ENCODE measurements at places on chromosomes 12 and 14.

- H3K4me1 ChIP-seq: no peaks in the 10 kb centered on the region
- no peaks in the 10 kb centered on the region for H3K36me3 ChIP-seq
- DNase-seq: no peak
- H3K27me3 ChIP-seq: peaks cover 23% of the 10 kb centered on the region
- H3K27ac ChIP-seq: no peak overlapping the region
- H3K4me3 ChIP-seq: no peak overlapping the region
These were observed 232.9 kb upstream of the CRY1 start for GRCh38 chr12:107326237-107326636.

DNA sequence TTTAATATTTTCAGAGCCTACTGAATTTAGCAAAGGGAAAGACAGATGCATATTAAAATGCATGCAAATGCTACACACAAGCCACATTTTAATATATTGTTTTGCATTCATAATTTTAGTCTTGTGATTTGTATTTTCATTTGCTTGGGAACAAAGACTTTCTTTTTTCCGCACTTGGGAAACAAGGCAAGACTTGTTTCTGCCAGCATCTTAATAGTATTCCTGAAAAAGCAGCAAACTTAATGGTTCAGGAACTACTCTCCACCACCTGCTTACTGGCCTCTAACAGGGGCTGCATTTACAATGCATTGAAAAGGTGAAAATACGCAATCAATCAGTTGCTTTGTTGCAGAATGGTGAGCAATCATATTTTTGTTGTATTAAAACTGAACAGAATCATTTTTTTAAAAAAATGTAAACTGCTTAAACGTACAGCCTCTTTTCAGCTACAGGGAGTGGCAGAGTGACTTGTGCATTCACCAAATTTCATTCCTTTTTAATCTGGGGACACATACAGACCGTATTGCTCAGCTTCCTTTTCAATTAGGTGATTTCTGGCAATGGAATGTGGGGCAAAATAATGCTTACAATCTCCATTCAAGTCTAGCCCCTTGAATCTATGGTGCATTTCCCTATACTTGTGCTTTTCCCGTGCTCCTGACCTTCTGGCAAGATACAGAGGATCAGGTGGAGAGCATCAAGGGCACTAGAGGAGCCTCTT, 144.1 kb upstream of the BTG1 start:
- H3K27me3 ChIP-seq: no peaks in the 10 kb centered on the region
- no peak overlapping the region for H3K4me3 ChIP-seq
- no peaks in the 10 kb centered on the region for H3K36me3 ChIP-seq

GRCh38 chr14:91323671-91324605, 79.4 kb upstream of the GPR68 start:
- no peaks in the 10 kb centered on the region for H3K36me3 ChIP-seq
- peaks cover 11% of the 10 kb centered on the region for H3K4me1 ChIP-seq
- H3K4me3 ChIP-seq: peak overlapping the region; percentile 40
- peak; percentile 92 for DNase-seq

DNA sequence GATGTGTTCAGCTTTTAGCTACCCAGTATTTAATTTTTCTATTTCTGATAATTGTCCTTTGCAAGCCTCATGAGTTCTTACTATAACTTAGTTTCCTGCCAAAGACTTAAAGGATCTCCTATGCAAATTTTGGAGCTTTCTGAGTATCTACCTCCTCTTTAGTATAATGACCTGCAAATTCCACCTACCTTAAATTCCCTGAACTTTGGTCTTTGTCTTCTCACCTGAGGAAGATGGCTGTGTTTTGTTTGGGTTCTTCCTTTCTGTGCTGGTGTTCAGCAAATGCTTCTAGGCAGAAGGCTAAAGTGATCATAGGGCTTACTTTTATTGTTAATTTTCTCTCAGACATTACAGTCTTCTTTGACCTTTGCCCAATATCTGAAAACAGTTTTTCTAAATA, 142.8 kb downstream of the FUT8 start:
- H3K27me3 ChIP-seq: no peaks in the 10 kb centered on the region
- DNase-seq: no peak
- no peak overlapping the region for H3K4me3 ChIP-seq
- H3K36me3 ChIP-seq: no peaks in the 10 kb centered on the region
- H3K4me1 ChIP-seq: peaks cover 50% of the 10 kb centered on the region
- H3K27ac ChIP-seq: no peak overlapping the region

GRCh38 chr12:19988001-19988400, 380.3 kb upstream of the PDE3A start:
- no peak for DNase-seq
- no peak overlapping the region for H3K27ac ChIP-seq
- no peak overlapping the region for H3K4me3 ChIP-seq
- no peaks in the 10 kb centered on the region for H3K36me3 ChIP-seq
- H3K4me1 ChIP-seq: no peaks in the 10 kb centered on the region

DNA sequence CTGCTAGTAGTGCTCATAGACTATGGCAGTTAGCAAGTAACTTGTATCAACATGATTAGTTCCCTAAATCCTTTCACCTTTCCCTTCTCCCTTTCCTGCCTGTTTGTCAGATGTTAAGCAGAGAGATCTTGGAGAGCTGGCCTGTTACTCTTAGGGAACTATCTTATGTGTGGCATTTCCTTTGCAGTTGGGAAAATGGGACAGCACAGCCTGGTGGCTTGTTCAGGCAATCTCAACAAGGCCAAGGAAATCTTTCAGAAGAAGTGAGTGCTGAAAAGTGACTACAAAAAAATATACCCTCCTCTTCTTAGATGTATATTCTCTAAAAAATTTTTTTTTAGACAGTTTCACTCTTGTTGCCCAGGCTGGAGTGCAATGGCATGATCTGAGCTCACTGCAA, 7.4 kb downstream of the PARP2 start:
- H3K4me3 ChIP-seq: no peak overlapping the region
- H3K4me1 ChIP-seq: no peaks in the 10 kb centered on the region
- no peak for DNase-seq
- H3K27me3 ChIP-seq: no peaks in the 10 kb centered on the region

GRCh38 chr12:116037941-116038837, 239.3 kb downstream of the MED13L start:
- no peaks in the 10 kb centered on the region for H3K27me3 ChIP-seq
- no peak overlapping the region for H3K27ac ChIP-seq
- peaks cover 30% of the 10 kb centered on the region for H3K4me1 ChIP-seq
- H3K4me3 ChIP-seq: no peak overlapping the region
- H3K36me3 ChIP-seq: no peaks in the 10 kb centered on the region

- no peaks in the 10 kb centered on the region for H3K27me3 ChIP-seq
- DNase-seq: peak; percentile 95
- H3K4me1 ChIP-seq: peaks cover 33% of the 10 kb centered on the region
- H3K36me3 ChIP-seq: no peaks in the 10 kb centered on the region
- peak overlapping the region; percentile 91 for H3K27ac ChIP-seq
These were observed 28.4 kb downstream of the SLC7A8 start for GRCh38 chr14:23154964-23155587.

DNA sequence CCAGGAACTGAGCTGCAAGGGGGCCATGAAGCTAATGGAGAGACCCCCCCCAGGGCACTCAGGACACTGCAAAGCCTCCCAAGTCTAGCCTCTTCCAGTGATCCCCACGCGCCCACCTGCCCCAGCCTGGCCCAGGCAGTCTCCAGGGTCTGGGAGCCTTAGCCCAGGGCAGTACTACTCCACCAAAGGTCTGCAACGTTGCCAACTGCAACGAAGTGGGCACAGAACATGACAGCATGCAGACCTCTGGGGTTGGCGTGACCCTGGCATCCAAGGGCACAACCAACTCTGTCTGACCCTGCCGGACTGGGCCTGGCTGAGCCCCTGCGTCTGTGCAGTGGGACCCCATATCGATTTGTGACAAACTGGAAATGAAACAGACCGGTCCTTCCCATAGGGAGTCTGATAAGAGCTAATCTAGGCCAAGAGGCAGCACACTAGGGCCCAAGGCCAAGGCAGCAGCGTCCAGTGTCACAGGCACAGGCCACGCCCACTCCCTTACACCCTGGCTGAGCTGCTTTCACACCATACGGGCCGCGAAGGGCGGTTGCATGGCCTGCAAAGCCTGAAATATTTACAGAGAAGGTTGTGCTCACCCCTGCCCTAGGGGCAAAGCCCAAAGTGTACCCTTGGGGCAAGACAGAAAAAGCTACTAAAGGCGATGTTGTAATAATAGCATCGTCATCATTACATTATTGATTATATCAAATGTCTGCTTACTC, 76.7 kb downstream of the NCOR2 start:
- DNase-seq: peak; percentile 87
- no peak overlapping the region for H3K27ac ChIP-seq
- H3K4me1 ChIP-seq: peaks cover 61% of the 10 kb centered on the region
- no peak overlapping the region for H3K4me3 ChIP-seq
- H3K27me3 ChIP-seq: no peaks in the 10 kb centered on the region

- no peak for DNase-seq
- no peaks in the 10 kb centered on the region for H3K36me3 ChIP-seq
- H3K4me1 ChIP-seq: no peaks in the 10 kb centered on the region
- H3K27me3 ChIP-seq: no peaks in the 10 kb centered on the region
- no peak overlapping the region for H3K4me3 ChIP-seq
- H3K27ac ChIP-seq: no peak overlapping the region
These were observed 20.5 kb downstream of the TMEM116 start for GRCh38 chr12:111992464-111992863.

- no peaks in the 10 kb centered on the region for H3K36me3 ChIP-seq
- no peak overlapping the region for H3K4me3 ChIP-seq
- peak; percentile 69 for DNase-seq
- no peaks in the 10 kb centered on the region for H3K27me3 ChIP-seq
These were observed 4.8 kb upstream of the TNS2 start for GRCh38 chr12:53044896-53045695.

DNA sequence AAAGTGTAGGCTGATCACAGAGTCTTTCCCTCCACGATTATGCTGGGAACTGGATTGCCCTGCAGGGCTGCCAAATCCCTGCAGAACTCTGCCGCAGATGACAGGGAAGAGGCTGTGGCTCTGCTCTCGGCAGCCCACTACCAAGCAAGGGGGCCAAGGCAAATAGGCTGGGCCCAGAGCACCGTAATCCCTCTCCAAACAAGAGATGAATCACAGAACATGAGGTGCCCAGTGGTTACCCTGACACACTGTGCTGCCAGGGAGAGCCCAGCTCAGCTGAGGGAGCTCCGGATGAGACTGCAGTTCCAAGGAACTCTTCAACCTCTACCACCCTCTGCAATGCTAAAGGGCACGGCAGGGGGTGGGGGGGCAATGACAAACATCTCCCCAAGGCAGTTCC, 33.9 kb downstream of the STON2 start:
- H3K36me3 ChIP-seq: no peaks in the 10 kb centered on the region
- no peaks in the 10 kb centered on the region for H3K27me3 ChIP-seq
- no peak overlapping the region for H3K4me3 ChIP-seq
- H3K27ac ChIP-seq: no peak overlapping the region

DNA sequence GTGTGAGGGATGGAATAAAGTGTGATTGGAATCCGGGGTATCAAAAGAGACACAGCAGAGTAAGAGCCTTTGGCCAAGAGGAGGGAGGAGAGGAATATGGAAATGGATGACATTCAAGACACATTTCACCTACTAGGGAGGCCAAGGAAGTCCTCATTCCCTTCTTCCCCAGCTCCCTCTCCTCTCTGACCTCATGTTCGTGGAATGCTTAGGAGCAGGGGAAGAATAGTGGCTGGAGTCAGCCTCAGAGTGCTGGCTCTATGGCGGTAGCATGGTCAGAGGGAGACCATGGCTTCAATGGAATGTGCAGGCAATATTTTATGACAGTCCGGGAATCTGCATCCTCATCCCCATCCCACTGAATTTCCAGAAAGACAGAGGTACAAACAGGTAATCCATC, 196.6 kb downstream of the EGLN3 start:
- no peaks in the 10 kb centered on the region for H3K27me3 ChIP-seq
- H3K36me3 ChIP-seq: no peaks in the 10 kb centered on the region
- H3K4me1 ChIP-seq: no peaks in the 10 kb centered on the region
- no peak overlapping the region for H3K4me3 ChIP-seq

- H3K27ac ChIP-seq: no peak overlapping the region
- H3K4me3 ChIP-seq: no peak overlapping the region
- H3K4me1 ChIP-seq: no peaks in the 10 kb centered on the region
- no peaks in the 10 kb centered on the region for H3K27me3 ChIP-seq
- H3K36me3 ChIP-seq: no peaks in the 10 kb centered on the region
- no peak for DNase-seq
These were observed 295.0 kb upstream of the MGAT4C start for GRCh38 chr12:86551146-86551571.

DNA sequence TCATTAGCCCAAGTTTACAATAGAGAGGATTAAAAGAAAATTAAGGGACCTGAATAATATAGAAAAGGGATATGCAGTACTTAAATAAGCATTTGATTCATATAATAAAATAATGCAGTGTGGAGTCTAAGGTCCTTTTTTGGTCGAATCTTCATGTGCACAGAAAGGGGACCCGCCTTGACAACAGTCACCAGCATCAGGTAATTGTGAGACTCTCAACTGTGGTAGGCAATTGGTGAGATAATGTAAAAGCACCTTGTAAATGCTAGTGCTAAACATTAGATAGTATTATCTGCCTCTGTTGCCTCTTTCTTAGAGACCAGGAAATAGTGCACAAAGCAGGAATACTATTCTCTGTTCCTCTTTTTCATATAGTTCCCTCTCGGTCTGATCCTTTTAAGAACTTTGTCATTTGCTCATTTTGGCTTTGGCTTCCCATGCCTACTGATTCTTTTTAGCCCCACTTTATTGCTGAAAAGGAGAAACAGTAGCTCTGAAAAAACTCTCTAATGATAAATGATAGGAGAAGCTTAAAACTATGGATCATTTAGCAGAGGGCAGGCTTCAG, 17.5 kb downstream of the CHPT1 start:
- no peak overlapping the region for H3K27ac ChIP-seq
- no peaks in the 10 kb centered on the region for H3K27me3 ChIP-seq
- DNase-seq: no peak
- H3K4me3 ChIP-seq: no peak overlapping the region

DNA sequence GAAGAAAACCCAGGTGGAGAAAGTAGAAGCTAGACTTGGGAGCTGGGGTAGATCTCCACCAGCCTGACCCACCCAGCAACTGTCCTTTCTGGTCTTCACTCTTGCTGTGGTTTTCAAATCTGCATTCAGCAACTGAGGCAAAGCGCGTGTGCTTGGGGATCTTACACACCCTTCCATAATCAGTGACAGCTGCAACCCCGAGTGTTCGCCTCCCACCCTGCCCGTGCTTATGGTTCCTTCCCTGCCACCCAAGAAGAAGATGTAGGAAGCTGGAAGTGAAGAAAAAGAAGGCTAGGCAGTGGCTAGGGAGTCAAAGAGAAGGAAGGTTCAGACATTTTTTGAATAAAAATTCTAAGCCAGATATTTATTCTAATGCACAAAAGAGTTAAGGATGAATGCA, 162.6 kb upstream of the CCND2 start:
- H3K4me1 ChIP-seq: no peaks in the 10 kb centered on the region
- H3K4me3 ChIP-seq: no peak overlapping the region
- H3K27me3 ChIP-seq: no peaks in the 10 kb centered on the region
- DNase-seq: no peak

- H3K27ac ChIP-seq: no peak overlapping the region
- H3K4me1 ChIP-seq: no peaks in the 10 kb centered on the region
- DNase-seq: no peak
- H3K4me3 ChIP-seq: no peak overlapping the region
These were observed 58.0 kb downstream of the CDC42BPB start for GRCh38 chr14:102999227-102999895.

DNA sequence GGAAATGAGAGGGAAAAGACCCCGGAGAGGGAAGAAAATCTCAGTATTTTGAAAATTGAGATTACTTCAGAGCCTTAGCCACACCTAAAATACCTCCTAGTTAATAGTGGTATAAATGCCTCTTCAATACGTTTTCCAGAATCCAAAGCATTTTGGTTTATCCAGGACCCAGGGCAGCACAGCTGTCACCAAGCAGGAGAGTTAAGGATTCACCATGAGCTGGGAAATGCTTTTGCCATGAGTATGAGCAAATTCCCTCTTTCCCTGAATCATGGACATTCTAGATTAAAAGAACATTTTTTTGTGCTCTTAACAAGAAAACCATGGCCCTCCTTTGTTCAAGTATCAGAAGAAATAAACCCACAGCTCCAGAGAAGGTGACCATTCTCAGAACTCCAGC, 21.8 kb upstream of the RTRAF start:
- H3K4me3 ChIP-seq: no peak overlapping the region
- no peak for DNase-seq
- peaks cover 20% of the 10 kb centered on the region for H3K4me1 ChIP-seq
- H3K36me3 ChIP-seq: no peaks in the 10 kb centered on the region

All from sigmoid colon (tissue), 7 donors.